ENCODE measurements at places on chromosomes 6 and 20. TPM values are rescaled to one million over a fixed set of nuclear protein-coding genes. Genes with fewer than 3 reads are reported as not detected.
A peak's percentile ranks its signal among the peaks of the same experiment; 100 is the strongest.

- peak; percentile 66 for DNase-seq
Measured at GRCh38 chr6:24581084-24581669, 64.8 kb downstream of the KIAA0319 start.

- DNase-seq = peak; percentile 48
Measured at GRCh38 chr6:14875481-14876063, 370.3 kb upstream of the JARID2 start.

OR2H2 gene
- not detected for total RNA-seq

GRCh38 chr6:49576618-49577017, 26.1 kb downstream of the C6orf141 start:
- DNase-seq = no peak

FILIP1 gene
- not detected for total RNA-seq

PBX2 gene
- total RNA-seq = 56.4 TPM

- DNase-seq = no peak
Measured at GRCh38 chr6:166470863-166471410, 88.2 kb upstream of the MPC1 start.

ABCC10 gene
- total RNA-seq = 24.3 TPM

PGBD1 gene
- 3.4 TPM for total RNA-seq

- DNase-seq = no peak
Measured at GRCh38 chr6:21800948-21801438, 207.4 kb downstream of the SOX4 start.

DNA sequence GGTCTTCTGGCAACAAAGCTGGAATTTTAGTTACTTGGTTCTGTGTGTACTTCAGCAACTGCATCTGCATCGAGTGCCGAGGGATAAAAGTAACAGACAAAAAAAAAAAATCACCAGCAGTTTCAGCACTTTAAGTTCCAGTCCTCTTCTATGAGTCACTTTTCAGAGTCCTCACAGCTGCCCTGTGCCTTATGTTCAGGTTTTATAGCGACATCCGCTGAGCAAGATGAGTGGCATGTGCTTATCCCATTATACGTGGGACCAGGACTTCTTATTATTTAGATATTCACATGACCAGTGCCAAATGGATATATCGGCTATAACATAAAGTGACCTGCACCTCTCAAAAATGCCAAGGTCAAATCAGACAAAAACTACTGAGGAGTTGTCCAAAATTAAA, 242.9 kb downstream of the FOXA2 start:
- no peak for DNase-seq

DNA sequence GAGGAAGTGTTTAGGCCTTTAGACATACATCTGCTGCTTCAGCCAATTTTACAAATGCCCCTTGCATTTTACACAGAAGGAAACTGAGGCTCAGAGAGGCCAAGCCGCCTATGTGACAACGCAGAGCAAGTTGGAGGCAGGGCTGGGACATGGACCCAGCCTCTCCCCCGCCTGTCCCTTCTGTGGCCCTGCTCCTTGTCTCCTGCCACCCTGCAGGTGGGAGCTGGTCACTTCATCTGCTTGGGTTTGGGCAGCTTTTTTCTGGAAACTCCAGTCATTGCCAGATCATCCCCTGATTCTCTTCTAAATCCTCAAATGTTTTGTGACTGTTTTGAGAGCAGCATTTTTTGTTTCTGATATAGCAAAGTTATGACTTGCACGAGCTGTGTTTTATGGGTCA, 68.9 kb downstream of the DLGAP4 start:
- DNase-seq = no peak

C4B gene
- 4.0 TPM for total RNA-seq
